NCI-H774 (cell line): ENCODE measurements at places on chromosomes 6 and 20.

DNA sequence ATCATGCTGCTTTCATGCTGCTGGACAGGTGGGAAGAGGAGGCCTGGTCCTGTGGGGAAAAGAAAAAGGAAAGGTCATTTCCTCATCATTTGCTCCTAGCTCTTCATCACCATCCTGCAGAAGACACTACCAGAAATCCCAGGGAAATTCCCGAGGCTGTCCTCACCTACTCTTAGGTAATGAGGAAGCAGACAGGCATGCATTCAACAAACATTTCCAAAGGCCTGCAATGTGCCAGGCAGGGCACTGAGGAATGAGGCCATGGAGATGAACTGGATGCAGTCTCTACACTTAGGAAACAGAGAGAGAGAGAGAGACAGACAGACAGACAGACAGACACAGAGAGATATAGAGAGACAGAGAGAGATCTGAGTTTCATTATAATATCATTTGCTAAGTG, 83.0 kb upstream of the MRPS10 start:
- no peak for DNase-seq

DNA sequence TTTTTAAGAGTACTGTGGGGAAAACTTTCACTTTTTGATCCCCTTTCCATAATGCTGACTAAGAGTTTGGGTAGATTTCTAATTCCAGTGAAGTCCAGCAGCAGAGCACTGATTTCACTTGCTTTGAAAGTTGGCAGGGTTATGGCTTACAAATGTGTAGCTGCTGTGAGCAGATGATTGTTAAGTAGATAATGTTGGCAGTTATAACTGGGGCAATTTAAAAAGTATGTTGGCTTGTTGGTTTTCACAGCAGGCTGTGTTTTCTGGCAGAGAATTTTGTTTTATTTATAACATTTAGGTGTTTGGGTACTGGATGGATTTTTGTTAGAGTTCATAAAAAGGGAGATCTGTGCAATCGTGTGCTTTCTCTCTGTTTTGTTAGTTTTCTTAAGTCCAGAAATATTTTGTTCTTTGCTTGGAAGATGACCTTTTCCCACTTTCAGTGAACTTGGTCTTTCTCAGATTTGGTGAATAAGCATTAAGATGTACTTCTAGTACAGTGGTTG, 31.4 kb downstream of the AFDN start:
- DNase-seq = no peak

DNA sequence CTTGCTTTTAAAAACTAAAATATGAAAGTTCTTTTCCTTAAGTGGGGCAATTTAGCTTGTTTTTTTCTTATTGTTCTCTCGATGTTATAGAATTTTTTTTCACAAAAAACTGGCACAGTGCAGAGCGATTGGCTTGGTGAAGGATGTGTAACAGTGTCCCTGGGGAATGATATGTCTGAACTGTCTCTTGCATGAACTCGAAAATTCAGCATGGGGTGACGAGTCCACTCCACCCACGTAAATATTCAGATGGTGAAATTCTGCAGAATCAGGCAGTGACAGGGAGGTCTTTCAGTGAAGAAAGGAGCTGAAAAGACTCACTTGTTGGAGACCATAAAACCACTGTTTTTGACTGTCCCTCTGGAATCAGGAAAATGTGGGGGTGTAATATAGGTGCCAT, 505.3 kb downstream of the MMUT start:
- DNase-seq = no peak

- DNase-seq = no peak
These were observed 272.1 kb upstream of the SGK1 start for GRCh38 chr6:134590004-134590403.

- no peak for DNase-seq
These were observed 40.4 kb downstream of the C6orf118 start for GRCh38 chr6:165268987-165269386.

DNA sequence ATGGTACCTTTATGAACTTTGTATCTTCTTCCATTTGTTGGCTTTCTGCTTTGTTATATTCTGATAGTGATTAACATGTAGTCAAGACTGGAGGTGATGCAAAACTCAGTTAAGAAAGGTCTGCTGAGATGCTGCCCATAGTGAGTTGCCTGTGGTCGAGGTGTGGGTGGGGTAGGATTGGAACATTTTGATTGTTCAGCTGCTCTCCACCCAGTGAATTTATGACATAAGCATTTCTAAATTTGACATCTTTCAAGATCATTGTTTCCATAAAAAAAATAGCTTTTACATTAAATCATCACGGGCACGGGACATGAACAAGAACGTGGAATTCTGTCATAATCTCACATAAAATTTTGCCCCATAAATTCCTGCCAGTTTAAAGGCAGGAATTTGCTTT, 146.6 kb upstream of the POU3F2 start:
- DNase-seq = no peak

DNA sequence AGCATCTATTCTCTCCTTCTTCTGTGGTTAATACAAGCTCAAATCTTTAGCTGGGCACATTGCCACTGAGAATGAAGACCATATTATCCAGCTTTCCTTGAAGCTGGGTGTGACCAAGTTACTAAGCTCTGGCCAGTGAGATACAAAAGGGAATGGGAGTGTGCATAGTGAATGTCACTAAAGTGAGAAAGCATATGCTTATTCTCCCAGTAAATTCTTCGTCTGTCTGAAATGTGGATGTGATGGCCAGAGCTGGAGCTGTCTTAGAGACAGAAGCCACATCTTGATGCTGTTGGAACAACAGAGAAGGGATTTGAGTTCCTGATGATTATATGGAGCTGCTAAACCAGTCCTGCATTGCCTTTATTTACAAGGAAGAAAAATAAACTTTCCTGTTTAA, 60.1 kb downstream of the SESN1 start:
- no peak for DNase-seq

DNA sequence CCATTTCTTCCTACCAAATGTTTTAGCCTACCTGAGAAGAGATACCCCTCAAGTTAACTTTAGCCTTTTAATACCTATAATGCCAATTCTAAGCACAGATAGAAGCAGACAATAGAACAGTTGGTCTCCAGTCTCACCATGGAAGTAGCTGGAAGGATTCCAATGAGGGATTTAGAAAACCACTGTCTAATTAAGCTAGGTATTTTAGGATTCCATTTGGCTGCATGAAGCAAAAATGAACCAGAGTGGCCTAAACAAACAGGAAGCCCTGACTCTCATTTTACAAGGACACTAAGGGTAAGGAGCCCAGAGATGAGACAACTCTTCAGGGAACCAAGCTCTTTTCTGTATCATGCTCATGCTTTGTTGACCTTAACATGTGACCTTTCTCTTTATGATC, 199.2 kb downstream of the ALDH8A1 start:
- DNase-seq = no peak

- no peak for DNase-seq
These were observed 646.1 kb upstream of the DEFB115 start for GRCh38 chr20:30611239-30611984.

- no peak for DNase-seq
These were observed 13.4 kb upstream of the MAPK13 start for GRCh38 chr6:36116943-36117342.

DNA sequence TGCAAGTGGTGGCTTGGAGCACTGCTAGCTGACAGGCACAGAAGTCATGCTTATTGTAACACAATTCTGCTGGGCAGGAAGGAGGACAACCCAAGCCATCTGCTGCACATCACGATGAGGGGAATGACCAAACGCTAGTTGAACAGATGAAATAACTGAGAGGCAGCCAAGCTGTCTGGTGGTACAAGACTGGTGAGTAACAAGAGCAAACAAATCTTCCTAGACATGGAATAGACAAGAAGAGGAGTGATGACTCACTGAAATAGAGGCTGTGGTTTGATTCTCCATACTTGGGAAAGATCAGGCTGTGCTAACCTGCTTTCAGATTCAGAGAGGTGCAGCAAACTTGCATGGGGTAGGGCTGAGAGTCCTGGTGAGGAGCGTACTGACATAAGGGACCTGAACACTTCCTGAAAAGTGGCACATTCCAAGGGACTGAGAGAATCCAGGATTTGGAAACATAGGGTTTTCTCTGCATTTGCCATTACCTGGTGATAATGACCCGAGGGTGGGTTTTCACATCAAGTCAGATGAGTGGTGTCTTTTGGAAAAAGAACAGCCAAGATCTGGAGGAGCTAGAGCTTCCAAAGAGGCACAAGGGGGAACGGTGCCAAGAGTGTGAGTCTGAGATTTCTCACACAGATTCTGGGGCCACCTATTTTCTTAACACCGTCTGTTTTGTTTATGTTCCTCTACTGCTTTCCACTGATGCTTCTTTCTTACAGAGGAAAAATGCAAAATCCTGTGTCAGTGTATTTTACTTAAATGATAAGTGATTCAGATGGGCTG, 60.0 kb downstream of the PRL start:
- DNase-seq = no peak

- DNase-seq = no peak
These were observed 1183.8 kb downstream of the HACE1 start for GRCh38 chr6:103675807-103676406.

- peak; percentile 21 for DNase-seq
These were observed 155.3 kb upstream of the MAFB start for GRCh38 chr20:40844332-40844731.

- DNase-seq = no peak
These were observed 143.5 kb upstream of the MARCKS start for GRCh38 chr6:113713665-113714064.

DNA sequence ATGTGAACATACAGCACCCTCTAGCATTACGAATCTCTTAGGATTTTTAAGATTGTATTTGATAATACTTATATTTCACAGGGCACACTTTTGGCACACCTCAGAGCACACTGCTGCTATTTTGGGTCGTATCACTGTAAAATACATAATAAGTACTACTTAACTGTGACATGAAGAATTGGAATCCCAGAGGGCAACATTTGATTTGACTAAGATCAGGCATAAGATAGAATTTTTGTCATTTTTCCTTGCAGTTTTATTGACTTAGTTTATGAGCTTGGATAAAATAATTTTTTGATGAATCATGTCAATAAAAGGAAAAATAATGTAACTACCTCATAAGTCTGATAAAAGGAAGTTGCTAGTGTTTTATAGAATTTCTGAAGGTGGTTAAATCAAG, 22.4 kb downstream of the MRS2 start:
- no peak for DNase-seq

DNA sequence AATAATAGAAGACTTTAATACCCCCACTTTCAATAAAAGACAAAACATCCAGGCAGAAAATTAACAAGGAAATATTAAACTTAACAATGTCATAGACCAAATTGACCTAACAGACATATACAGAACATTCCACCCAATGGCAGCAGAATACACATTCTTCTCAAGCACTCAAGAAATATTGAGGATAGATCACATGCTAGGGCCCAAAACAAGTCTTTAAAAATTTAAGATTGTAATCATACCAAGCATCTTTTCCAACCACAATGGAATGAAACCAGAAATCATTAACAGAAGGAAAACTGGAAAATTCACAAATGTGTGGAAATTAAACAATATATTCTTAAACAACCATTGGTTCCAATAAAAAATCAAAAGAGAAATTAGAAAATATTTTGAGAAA, 161.0 kb downstream of the COL12A1 start:
- no peak for DNase-seq

DNA sequence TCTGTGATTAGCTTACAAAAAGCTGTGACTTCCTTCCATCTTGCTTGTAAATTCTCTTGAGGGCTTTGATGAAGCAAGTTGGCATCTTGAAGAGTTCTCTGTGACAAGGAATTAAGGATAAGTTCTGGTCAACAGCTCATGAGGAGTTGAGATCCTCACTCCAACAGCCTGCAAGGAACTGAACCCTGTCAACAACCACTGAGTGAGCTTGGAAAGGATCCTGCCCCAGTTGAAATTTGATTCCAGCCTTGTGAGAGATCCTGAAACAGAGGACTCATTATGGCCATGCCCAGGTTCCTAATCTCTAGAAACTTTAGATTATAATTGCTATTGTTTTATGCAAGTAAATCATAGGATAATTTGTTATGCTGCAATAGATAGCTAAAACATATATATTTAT, 133.7 kb downstream of the PTCHD4 start:
- no peak for DNase-seq

- DNase-seq = no peak
These were observed 91.3 kb downstream of the RPP40 start for GRCh38 chr6:4912559-4912958.

DNA sequence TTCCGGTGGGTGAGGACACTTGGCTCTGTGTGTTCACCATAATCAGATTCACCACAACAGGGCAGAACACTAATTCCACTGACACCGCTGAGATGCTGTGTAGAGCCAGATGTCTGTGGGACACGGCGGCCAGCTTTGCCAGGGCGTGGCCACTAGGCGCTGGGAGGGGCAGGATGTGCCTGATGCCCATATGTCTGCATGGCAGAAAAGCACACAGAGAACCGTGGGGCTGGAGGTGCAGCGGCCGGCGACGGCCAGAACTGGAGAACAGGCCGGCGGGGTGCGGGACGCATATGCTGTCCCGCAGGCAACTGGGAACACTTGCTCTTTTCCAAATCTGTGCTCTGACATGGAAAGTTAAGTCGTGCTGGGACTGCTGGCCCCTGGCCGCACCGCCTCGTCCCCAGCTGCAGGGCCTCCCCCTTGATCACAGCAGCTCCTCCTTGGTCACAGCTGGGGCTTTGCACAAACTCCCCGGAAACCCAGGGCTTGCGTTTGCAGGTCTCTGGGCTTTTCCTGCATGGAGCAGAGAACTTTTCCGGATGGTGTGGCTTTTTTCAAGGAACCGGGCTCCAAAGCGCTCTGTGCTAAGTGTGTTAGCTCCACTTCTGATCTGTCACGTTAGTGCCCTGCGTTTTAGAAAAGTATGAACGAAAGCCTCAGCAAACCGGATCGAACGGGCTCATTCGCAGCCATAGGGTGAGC, 31.1 kb downstream of the NTSR1 start:
- no peak for DNase-seq

DNA sequence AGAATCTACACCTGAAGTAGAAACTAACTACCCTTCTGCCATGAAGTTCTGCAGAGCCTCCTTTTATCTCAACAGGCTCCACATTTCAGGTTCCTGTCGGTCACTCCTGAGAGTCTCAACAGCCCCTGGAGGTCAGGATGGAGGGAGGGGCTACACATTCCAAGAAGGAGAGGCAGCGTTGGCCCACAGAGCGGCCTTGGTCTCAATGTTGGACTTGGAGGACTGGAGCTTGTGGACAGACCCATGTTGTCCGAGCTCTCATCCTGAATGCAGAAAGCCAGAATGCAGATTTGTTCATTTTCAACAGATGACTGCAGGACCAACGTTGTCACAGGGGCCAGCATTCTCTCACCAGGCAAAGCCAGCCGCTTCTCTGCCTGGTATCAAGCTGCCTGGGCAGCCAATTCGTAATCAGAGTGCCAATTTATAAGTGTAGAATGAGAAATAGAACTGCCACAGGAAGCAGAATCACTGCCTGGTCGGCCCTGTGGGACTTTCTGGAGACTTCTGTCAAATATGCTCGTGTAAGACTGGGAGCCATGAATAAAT, 212.5 kb upstream of the SNX9 start:
- DNase-seq = no peak
